T-cell (primary cell): ENCODE measurements at places on chromosomes 3 and 15. TPM values are rescaled to one million over a fixed set of nuclear protein-coding genes. Genes with fewer than 3 reads are reported as not detected.

DNA sequence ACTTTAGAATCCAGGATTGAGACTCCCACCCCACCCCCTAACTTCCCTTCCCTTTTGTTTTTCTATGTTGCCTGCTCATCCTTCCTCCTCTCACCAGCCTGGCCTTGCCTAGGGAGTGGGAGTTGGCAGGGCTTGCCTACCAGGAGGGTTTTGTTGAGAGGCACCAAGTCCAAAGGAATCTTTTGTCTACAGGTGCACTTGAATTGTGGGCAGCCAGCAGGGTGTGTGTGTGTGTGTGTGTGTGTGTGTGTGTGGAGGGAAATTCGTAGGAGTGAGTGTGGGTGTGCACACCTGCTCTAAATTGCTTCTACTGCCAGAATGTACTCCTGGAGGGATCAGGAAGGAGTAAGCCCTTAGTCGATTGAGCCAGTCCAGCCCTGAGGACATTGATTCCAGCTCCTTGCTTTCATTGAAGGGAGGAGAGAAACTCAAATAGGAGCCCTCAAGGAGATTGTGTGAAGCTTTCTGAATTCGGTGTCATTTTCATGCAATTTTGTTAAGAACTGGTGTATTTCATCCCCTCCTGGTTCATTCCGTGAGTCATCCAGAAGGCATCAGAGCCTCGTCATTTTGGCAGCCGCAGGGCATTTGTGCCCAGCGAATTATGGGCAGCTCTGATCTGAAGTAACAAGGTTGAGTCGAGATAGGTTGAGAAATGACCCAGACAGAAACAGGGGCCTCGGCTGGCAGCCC lies 112.1 kb downstream of the SLCO3A1 start:
- no peak for DNase-seq

DNA sequence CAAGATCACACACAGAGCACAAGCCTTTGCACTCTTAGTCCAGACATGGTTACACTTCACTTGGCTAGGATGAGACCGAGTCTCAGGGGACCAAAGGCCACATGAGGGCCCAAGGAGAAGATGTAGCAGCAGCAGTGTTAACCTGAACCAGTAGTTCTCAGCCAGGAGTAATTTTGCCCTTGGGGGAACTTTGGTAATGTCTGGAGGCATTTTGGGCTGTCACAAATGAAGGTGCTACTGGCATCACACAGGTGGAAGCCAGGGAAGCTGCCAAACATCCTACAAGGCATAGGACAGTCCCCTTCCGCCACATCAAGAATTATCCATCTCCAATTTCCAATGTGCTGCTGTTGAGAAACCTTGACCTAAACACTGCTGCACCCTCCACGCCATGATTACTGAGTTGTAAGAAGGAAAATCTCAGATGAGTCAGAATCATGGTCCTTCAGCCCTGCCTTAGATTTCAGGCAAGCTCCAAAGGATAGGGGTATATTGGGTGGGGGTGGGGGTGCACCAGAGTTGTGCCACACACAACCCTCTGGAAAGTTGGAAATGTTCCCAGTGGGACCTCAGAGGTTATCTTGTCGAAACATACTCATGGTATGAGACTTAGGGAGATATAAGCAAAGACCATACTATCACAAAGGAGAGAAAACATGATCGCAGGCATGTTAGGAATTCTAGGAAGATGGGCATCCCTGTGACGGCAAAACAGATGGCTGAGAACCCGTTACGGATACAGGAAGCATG lies 36.2 kb downstream of the SEMA5B start:
- no peak for DNase-seq

CTXN2 gene
- not detected for total RNA-seq

TMIE gene
- total RNA-seq, result 5.3 TPM

GRCh38 chr3:70614111-70614510 lies 301.7 kb upstream of the MDFIC2 start:
- DNase-seq, result no peak

GRCh38 chr3:16290007-16290826 lies 25.2 kb downstream of the OXNAD1 start:
- peak; percentile 57 for DNase-seq

GRCh38 chr15:40333922-40334492 lies 6.7 kb downstream of the CCDC9B start:
- DNase-seq, result no peak

DNA sequence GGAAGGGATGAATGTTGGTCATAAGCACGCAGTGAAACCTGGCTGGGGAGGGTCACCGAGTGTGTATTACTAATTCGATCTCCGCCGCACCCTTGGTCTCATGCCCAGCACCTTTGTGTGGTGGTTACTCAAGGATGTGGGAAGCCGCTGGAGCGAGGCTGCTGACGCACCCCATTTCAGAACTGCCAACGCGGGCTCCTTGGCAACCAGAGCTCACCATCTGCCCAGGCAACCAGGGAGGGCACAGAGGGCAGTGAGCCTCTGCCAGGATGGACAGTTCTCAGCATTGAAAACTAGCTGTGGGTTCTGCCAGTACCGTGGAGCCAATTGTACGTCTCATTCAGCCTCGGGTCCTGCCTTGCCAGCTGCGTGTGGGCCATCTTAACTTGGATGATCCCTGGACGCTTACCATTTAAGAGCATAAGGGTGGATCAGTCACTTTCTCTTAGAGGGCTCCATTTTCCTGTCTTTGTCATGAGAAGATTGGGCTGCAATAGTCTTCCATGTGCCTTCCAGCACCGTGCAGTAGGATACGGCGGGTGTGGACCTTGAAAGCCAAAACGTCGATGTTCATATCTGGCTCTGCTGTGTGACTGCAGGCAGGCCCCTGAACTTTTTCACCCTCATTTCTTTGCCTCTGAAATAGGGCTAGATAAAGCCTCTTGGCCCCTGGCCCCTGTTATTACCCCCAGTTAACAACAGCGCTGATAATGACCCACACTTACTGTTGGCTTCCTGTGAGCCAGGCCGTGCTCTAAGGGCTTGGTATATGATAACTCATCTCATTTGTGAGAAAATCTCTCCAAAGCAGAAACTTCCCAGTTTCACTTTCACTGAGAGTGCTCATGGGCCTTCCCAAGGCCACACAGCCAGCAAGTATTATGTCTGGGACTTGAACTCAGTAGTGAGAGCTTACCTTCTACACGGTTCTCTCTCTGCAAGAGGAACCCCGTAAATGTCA lies 238.8 kb downstream of the OPA1 start:
- DNase-seq, result no peak

DNA sequence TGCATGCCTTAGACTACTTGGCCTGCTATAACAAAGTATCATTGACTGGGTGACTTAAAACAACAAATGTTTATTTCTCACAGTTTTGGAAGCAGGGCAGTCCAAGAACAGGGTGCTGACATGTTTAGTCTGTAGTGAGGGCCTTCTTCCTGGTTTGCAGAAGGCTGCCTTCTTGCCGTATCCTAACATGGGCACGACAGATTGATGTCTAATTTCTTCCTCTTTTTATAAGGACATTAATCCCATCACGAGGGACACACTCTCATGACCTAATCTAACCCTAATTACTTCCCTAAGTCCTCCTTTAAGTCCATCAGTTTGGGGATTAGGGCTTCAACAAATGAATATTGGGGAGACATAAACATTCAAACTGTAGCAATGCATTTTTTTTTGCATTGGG lies 10.9 kb upstream of the GOLGA8B start:
- DNase-seq, result no peak

DNA sequence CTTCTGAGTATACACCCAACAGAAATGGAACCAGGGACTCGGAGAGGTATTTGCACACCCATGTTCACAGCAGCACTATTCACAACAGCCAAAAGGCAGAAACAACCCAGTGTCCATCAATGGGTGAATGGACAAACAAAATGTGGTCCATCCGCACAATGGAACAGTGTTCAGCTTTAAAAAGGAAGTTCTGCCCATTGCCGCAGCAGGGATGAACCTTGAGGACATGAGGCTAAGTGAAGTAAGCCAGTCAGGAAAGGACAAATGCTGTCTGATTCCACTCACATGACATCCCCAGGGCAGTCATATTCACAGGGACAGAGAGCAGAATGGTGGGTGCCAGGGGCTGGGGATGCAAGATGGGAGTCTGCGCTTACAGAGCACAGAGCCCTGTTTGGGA lies 7.5 kb downstream of the IQSEC1 start:
- DNase-seq, result no peak

CILP gene
- total RNA-seq, result 0.44 TPM

DNA sequence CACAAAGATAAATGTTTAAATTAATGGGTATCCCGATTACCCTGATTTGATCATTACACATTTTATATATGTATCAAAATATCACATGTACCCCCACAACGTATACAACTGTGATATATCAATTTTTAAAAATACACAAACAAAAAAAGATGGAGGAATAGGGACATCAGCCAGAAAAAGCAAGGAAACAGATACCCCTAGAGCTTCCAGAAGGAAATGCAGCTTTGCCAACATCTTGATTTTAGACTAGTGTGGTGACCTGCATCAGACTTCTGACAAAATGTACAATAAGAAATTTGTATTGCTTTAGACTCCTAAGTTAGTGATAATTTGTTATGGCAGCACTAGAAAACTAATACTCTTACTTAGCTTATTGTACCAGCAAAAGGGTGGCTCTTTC lies 483.8 kb downstream of the TUSC7 start:
- DNase-seq, result no peak

DNA sequence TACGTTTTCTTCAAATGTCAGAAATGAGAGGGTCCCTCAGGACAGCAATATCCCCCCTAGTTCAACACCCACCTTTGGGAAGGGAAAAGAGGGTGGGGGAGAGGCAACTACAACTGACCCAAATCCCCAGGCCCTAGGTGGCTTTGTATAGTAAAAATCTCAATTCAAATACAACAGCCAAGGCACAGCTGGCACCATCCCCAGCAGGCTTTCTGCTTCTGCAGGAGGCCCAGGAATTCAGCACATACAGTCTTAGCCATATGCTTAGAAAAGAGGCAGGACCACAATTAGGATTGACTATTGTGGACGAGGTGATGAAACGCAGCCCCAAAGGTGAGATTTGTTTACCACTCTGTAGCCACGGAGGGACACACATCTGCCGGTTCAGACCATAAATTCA lies 15.8 kb downstream of the NR2E3 start:
- no peak for DNase-seq

GRCh38 chr15:62606376-62607113 lies 436.0 kb upstream of the TPM1 start:
- DNase-seq, result no peak

DNA sequence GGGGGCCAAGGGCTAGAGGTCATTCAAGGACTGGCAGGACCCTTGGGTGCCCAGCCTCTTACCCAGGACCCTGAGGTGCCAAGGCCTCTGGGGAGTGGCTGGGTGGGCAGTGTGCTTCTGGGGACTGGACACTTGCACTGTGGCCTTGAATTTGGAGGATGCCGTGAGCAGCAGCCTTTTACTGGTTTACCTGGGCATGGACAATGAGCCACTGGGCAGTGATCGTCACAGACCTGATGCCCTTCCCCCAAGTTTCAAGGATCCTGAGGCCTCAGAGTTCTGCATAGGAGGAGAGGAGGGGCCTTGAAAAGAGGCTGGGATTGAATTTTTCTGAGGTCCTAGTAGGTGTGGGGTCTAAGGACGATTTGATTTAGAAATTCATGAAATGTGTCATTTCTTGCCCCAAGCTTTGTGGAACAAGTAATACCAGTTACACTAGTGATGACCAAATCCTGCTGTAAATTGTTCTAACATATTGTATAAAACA lies 146.1 kb upstream of the TPM1 start:
- DNase-seq, result no peak

- DNase-seq, result no peak
Measured at GRCh38 chr15:71800190-71800589, 10.2 kb upstream of the NR2E3 start.

GRCh38 chr3:14810070-14810791 lies 8.5 kb upstream of the FGD5 start:
- DNase-seq, result no peak

DNA sequence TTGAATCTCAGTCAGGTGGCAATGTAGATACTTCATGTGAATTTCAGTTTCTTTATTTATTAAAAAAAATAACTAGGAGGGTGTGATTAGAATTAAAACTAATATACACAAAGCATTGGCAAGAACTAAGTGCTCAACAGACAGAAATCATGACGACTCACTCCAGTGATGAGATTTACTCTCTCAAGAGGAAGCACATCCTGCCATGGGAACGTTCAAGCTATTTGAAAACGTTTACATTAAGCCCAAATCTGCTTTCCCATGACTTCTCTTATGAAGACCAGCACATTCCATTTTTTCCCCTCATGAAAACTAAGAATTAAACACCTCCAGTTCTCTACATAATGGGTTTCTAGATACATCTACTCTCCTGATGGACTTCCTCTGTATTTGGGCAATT lies 8.5 kb downstream of the WDR53 start:
- no peak for DNase-seq

DNA sequence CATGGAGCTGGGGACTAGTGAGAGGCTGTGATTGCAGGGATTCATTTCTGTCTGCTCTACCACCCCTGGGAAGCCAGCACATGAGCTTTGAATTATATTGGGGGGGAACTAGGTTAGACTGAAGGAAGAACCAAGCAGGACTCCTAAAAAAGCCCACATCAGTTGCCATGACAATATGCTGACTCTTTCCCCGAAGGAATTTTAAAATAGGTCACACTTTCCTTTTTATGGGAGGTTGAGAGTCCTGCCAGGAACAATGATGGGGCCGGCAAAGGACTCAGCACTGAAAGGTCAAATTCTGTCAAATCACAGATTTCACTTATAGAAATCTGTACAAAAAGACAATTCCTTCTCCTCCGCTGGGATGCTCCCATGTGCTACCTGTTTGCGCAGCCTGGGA lies 130.8 kb downstream of the ZNF621 start:
- DNase-seq, result no peak

CLRN1 gene
- not detected for total RNA-seq

GRCh38 chr15:68553314-68553993 lies 25.3 kb upstream of the CORO2B start:
- no peak for DNase-seq

DNA sequence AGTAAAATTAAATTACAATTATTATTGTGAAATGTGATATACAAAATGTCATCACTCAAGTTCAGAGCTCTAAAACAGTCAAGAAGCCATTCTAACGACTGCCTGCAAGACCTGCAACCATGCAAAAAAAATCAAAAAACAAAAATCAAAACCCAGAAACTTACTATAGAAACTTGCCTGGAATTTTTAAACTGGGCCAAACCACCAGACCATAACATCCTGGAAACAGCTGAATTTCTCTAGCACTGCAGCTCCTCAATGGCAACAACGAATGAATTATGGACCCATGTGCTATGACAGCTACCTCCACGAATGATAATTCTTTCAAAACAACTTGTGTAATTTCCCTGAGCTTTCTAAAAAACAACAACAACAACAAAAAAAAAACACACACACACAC lies 130.0 kb upstream of the KCNMB2 start:
- DNase-seq, result no peak

DNA sequence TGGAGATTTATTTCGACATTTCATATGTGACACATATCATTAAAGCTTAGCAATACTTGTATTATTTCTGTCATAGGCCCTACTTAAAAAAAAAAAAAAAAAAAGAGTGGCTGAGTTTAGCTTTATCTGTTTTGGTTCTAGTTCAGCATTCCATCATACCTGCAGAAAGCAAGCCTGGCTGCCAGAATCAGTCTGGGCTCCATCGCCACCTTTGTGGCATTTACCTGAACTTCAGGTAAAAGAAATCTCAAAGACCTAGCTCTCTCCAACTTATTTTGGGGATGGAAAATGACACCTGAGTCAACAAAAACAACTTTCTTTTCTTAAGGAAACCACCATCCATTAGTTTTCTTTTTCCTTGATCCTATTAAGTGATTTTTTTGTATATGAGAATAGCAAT lies 82.1 kb downstream of the NEK10 start:
- no peak for DNase-seq
